GM23338 (cell line): ENCODE measurements at places on chromosomes 13 and 19. TPM values are rescaled to one million over a fixed set of nuclear protein-coding genes. Genes with fewer than 3 reads are reported as not detected.
A peak's percentile ranks its signal among the peaks of the same experiment; 100 is the strongest.

GRCh38 chr13:112842931-112843391 is 126.1 kb upstream of the MCF2L start:
- no peaks in the 10 kb centered on the region for H3K27me3 ChIP-seq
- no peak for DNase-seq
- no peaks in the 10 kb centered on the region for H3K4me1 ChIP-seq

Gene FEM1A
- 15.2 and 16.5 TPM in 2 replicates for total RNA-seq

Gene CLEC17A
- total RNA-seq, result 0.17 TPM in 1 of 2 replicates, not detected in the other

DNA sequence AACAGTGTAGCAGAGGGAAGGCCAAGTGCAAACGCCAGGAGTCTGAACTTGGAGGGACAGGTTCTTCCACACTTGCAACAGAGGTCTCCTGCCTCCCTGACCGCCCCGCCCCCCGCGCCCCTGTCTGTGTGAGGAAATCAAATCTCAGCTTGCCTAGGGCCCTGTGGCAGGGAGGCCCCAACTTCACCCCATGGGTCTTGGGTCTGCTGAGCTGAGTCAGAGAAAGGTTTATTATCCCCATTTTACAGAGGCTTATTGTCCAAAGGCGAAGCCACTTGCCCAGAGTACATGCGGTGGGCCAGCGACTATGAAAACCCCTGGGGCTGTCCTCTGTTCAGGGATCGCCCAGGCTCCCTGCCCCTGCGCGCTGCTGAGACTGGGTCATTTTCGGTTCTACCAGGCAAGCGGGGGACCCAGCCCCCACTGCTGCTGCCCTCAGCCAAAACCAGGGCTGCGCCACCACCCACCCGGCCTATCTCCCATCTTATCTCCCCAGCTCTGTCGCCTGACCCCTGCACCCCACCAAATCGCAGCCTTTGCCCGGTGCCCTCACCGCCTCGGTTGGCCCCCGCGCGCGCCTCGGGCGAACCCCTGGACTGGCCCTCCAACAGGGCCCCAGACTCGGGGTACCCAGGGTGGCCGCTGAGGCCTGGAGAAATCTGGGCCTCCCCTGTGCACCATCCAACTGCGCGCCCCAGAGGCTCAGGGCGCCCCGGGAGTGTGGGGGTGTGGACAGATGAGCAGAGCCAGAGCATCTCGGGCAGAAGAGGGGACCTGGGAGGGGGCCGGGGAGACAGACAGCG is 850 bp upstream of the CERS4 start:
- DNase-seq, result peak; percentile 69
- H3K27me3 ChIP-seq, result no peaks in the 10 kb centered on the region
- H3K36me3 ChIP-seq, result no peaks in the 10 kb centered on the region
- peak overlapping the region; percentile 78 for H3K4me3 ChIP-seq
